ENCODE measurements at places on chromosomes 1 and 21. TPM values are rescaled to one million over a fixed set of nuclear protein-coding genes. Genes with fewer than 3 reads are reported as not detected.

IPO13 gene
- total RNA-seq = 39.2 TPM

HMGN1 gene
- total RNA-seq = 266 TPM

C1orf53 gene
- 4.1 TPM for total RNA-seq

GPR137B gene
- 13.1 TPM for total RNA-seq

DNASE2B gene
- not detected for total RNA-seq

FYB2 gene
- not detected for total RNA-seq

NBL1 gene
- total RNA-seq = 158 TPM

CHODL gene
- total RNA-seq = 0.22 TPM

LCE1D gene
- total RNA-seq = not detected

FAM177B gene
- not detected for total RNA-seq

ASCL5 gene
- total RNA-seq = not detected

RAP1GAP gene
- 1.8 TPM for total RNA-seq

DNA sequence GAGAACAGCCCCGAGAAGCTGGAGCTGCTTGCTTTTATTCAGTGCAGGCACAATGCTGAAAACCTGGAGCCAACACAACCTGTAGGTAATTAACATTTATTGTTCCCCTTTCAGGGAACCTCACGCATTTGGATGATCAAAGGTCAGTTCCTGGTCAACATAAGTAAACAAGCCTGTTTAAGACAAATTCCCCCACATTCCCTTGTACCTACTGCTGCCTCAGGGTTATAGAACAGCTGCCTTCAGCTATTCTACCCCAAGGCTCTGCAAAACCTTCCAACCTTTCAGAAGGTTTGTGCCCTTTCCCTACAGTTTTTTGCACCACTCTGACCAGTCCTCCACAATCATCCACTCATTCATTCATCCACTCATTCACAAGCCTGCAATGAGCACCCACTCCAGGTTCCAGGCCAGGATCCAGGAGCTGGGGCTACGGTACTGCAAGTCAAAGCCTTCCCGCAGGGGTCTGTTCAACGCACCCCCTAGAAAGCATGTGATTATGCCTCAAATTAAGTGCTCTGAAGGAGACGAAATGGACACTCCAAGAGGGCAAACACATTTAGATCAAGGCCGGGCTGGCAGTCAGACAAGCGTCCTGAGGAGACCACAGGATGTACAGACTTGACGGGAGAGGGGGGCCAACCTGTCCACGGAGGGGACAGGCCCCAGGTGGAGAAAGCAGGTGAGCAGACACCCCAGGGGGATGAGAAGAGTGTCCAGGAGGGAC lies 683.9 kb downstream of the MATN1 start:
- no peak for DNase-seq
- no peak overlapping the region for H3K4me3 ChIP-seq
- H3K27me3 ChIP-seq = no peaks in the 10 kb centered on the region
- peaks cover 5% of the 10 kb centered on the region for H3K4me1 ChIP-seq

GRCh38 chr1:96967311-96967710 lies 245.7 kb downstream of the PTBP2 start:
- DNase-seq = no peak
- H3K4me1 ChIP-seq = peaks cover 47% of the 10 kb centered on the region
- H3K27ac ChIP-seq = no peak overlapping the region
- no peaks in the 10 kb centered on the region for H3K27me3 ChIP-seq
- no peaks in the 10 kb centered on the region for H3K36me3 ChIP-seq

GRCh38 chr1:22641906-22642636 lies 1.4 kb upstream of the C1QC start:
- peaks cover 13% of the 10 kb centered on the region for H3K4me1 ChIP-seq
- peaks cover 7% of the 10 kb centered on the region for H3K27me3 ChIP-seq
- H3K27ac ChIP-seq = no peak overlapping the region
- no peak for DNase-seq
- H3K36me3 ChIP-seq = no peaks in the 10 kb centered on the region

GRCh38 chr1:244788493-244789275 lies 46.8 kb upstream of the COX20 start:
- H3K4me3 ChIP-seq = no peak overlapping the region
- DNase-seq = peak; percentile 72
- H3K4me1 ChIP-seq = no peaks in the 10 kb centered on the region

GRCh38 chr1:61071205-61072130 lies 10.9 kb upstream of the NFIA start:
- H3K27me3 ChIP-seq = no peaks in the 10 kb centered on the region
- no peak overlapping the region for H3K27ac ChIP-seq
- no peak for DNase-seq
- H3K36me3 ChIP-seq = no peaks in the 10 kb centered on the region
- H3K4me3 ChIP-seq = no peak overlapping the region

GRCh38 chr1:19089524-19089923 lies 120.5 kb downstream of the UBR4 start:
- peaks cover 66% of the 10 kb centered on the region for H3K36me3 ChIP-seq
- H3K4me3 ChIP-seq = no peak overlapping the region
- H3K27me3 ChIP-seq = no peaks in the 10 kb centered on the region
- no peak for DNase-seq
- H3K27ac ChIP-seq = no peak overlapping the region

GRCh38 chr1:219109424-219110018 lies 64.2 kb upstream of the LYPLAL1 start:
- H3K27ac ChIP-seq = no peak overlapping the region
- no peak for DNase-seq
- no peak overlapping the region for H3K4me3 ChIP-seq
- no peaks in the 10 kb centered on the region for H3K4me1 ChIP-seq
- H3K36me3 ChIP-seq = peaks cover 10% of the 10 kb centered on the region

GRCh38 chr1:1462318-1462966 lies 9.1 kb upstream of the ATAD3B start:
- H3K36me3 ChIP-seq = peaks cover 1% of the 10 kb centered on the region
- H3K27me3 ChIP-seq = no peaks in the 10 kb centered on the region
- DNase-seq = no peak
- H3K4me3 ChIP-seq = no peak overlapping the region

DNA sequence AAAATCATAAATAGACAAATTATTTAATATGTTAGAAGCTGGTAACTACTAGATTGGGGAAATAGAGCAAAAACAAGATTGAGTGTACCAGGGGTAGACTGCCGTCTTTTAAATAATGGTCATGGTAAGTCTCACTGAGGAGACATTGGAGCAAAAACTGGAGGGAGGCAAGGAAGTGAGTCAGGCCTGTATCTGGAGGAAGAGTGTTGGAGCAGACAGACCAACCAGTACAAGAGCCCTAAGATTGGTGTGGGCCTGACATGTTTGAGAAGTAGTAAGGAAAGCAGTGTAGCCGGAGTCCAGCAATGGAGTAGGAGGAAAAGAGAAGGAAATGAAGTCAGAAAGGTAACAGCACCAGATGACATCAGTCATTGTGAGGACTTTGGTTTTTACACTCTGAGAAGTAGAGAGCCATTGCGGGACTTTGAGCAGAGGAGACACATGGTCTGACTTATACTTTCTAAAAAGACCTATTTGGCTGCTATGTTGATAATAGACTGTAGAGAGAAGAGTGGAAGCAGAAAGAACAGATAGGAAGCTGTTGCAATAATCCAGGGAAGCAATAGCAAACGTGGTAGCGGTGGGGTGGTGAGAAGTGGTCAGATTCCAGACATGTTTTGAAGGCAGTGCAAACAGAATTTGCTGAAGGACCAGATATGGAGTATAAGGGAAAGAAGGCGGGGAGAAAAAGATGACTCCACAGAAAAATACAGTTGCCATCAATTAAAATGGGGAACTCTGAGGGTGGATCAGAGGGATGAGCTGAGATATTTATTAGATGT lies 44.7 kb upstream of the GJA5 start:
- H3K27ac ChIP-seq = no peak overlapping the region
- H3K27me3 ChIP-seq = no peaks in the 10 kb centered on the region
- H3K4me3 ChIP-seq = no peak overlapping the region
- no peaks in the 10 kb centered on the region for H3K4me1 ChIP-seq
- DNase-seq = no peak
- H3K36me3 ChIP-seq = no peaks in the 10 kb centered on the region

- no peak for DNase-seq
- H3K27me3 ChIP-seq = no peaks in the 10 kb centered on the region
- H3K4me1 ChIP-seq = peaks cover 27% of the 10 kb centered on the region
- peaks cover 35% of the 10 kb centered on the region for H3K36me3 ChIP-seq
- no peak overlapping the region for H3K4me3 ChIP-seq
Measured at GRCh38 chr21:37507716-37508115, 141.1 kb downstream of the DYRK1A start.

GRCh38 chr21:31318971-31319370 lies 25.1 kb downstream of the TIAM1 start:
- H3K36me3 ChIP-seq = no peaks in the 10 kb centered on the region
- no peak for DNase-seq
- no peak overlapping the region for H3K27ac ChIP-seq
- no peaks in the 10 kb centered on the region for H3K27me3 ChIP-seq
- peaks cover 6% of the 10 kb centered on the region for H3K4me1 ChIP-seq

- no peak overlapping the region for H3K4me3 ChIP-seq
- H3K36me3 ChIP-seq = no peaks in the 10 kb centered on the region
- no peaks in the 10 kb centered on the region for H3K4me1 ChIP-seq
- DNase-seq = no peak
- no peak overlapping the region for H3K27ac ChIP-seq
Measured at GRCh38 chr21:44893948-44894656, 20.6 kb upstream of the PTTG1IP start.

GRCh38 chr1:246681900-246682895 lies 42.0 kb upstream of the SCCPDH start:
- peaks cover 33% of the 10 kb centered on the region for H3K4me1 ChIP-seq
- peak overlapping the region; percentile 61 for H3K27ac ChIP-seq
- no peak for DNase-seq
- H3K4me3 ChIP-seq = no peak overlapping the region
- H3K36me3 ChIP-seq = no peaks in the 10 kb centered on the region

- DNase-seq = no peak
- H3K36me3 ChIP-seq = peaks cover 2% of the 10 kb centered on the region
- H3K4me1 ChIP-seq = peaks cover 12% of the 10 kb centered on the region
- no peak overlapping the region for H3K4me3 ChIP-seq
Measured at GRCh38 chr1:173508541-173508940, 31.4 kb downstream of the PRDX6 start.

DNA sequence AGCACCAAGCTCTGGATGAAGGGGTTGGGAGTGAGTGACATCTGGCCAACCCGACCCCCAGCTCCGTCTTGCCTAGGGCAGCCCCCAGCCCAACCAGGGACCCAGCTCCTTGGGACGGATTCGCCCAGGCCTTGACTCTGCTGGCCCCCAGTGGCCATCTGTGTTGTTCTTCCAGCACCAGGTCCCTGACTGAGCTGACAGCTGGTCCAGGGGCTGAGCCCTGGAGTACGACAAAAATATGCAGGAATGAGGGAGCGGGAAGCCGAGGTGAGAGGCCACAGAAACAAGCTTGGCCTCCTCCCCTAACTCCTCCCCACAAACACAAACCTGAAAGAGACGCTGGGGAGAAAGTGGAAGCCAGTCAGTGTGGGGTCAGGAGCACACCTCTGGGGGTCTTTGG lies 55.0 kb upstream of the PAX7 start:
- no peaks in the 10 kb centered on the region for H3K36me3 ChIP-seq
- H3K4me3 ChIP-seq = no peak overlapping the region
- H3K27me3 ChIP-seq = peaks cover 29% of the 10 kb centered on the region
- H3K4me1 ChIP-seq = peaks cover 2% of the 10 kb centered on the region
- no peak for DNase-seq

- peaks cover 34% of the 10 kb centered on the region for H3K4me1 ChIP-seq
- H3K27ac ChIP-seq = no peak overlapping the region
- no peak overlapping the region for H3K4me3 ChIP-seq
- no peak for DNase-seq
- H3K27me3 ChIP-seq = no peaks in the 10 kb centered on the region
Measured at GRCh38 chr1:185412385-185413087, 95.5 kb upstream of the IVNS1ABP start.

- H3K4me3 ChIP-seq = peak within 1 kb of the TSS; percentile 64
- H3K36me3 ChIP-seq = peaks cover 1% of the 10 kb centered on the region
- DNase-seq = no peak
- peaks cover 29% of the 10 kb centered on the region for H3K27me3 ChIP-seq
Measured at GRCh38 chr1:67307251-67308060, at the start of gene IL12RB2. Gene IL12RB2, plus strand, starts transcription at chr1:67307873. Its CDS starts 12,496 bp downstream, at chr1:67320369.

Measured in chondrocyte (in vitro differentiated cells).